ENCODE measurements at places on chromosomes 1 and 21.
A peak's percentile ranks its signal among the peaks of the same experiment; 100 is the strongest.

DNA sequence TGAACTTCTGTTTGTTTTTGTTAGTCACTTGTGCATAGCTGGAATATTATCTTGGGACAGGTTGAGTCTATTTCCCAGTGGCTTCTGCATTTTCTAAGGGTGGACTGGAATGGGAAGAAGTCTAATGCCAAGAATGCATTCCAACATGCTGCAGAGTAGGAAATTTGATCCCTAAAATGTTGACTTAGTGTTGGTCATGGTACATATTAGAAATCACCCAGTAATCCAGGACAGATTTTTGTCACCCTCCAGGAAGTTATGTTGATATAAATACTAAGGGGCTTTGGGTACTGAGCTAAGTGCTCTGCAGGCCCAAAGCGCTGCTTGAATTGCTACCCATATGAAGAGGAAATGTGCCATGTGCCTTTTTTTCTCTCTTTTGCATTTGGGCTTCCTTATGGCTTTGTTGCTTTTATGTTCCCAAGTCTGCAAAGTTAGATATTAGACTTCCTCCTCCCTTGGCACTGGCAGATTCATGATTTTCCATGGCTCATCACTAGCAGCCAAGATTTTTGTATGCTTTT, 10.0 kb downstream of the ARID1A start:
- no peak for DNase-seq

DNA sequence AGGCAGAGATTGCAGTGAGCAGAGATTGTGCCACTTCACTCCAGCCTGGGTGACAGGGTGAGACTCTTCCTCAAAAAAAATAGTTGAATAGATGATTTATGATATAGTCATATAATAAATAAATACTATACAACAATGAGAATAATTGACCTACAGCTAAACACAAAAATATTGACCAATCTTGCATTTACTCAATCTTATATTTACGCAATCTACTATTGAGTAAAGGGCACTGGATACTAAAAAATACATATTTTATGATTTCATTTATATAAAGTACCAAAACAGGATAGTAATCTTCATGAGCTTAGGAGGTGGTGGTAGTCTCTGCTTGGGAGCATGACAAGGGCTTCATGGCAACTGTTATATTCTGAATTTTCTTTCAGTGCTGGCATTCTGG, 19.1 kb upstream of the GBP3 start:
- DNase-seq, result no peak

DNA sequence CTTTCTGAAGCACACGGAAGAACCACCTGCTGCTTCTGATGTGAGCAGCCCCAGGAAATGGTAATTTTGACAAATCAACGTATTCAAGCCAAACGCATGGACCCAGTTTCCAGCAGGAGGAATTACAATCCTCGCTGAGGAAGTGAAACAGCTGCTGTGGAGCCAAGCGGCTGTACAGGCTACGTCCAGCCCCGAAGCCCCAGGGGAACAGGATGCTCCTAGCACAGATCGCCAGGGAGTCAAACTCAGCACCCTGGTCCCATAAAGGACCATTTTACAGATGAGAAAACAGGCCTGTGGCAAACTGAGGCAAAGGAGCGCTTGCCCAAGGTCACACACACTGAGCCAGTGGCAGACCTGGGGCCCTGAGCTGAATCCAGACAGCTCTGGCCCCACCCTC, 108.0 kb downstream of the PTPRU start:
- no peak for DNase-seq

GRCh38 chr1:201891451-201892045, 2.9 kb downstream of the SHISA4 start:
- DNase-seq, result no peak

DNA sequence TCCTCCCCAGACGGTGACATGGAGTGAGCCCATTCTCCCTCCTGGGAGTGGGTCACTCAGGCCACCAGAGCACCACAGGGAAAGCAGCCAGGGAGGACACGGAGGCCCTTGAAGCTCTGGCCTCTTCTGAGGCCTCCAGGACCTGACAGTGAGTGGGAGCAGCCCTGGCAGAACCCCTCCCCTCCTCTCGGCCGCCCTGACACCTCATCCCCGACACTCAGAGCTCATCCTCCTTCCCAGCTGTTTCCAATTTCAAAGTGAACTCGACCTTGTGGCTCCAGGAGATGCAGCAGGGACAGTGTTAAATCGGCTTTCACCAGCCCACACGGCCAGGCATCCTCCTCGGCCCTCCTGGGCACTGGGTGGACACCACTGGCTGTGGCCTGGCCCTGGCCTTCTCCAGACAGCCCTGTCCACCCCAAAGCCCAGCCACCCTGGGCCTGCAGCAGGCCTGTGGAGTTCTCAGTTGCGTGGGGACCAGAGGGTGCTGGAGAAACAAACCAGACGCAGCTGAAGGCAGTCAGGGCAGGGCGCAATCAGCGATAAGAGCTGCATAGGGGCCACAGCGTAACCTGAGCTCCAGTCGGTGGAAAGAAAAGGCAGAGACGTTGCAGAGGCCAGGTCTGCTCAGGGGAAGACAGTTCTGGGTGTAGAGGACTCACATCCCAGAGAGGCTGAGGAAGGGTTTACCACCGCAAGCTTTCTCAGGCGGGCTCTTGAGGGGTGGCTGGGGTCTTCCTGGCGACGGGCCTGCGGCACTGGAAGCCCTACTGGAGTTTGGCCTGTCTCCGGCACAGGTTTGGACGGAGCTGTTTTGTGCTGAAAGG, 27.1 kb downstream of the FTCD start:
- no peak for DNase-seq

DNA sequence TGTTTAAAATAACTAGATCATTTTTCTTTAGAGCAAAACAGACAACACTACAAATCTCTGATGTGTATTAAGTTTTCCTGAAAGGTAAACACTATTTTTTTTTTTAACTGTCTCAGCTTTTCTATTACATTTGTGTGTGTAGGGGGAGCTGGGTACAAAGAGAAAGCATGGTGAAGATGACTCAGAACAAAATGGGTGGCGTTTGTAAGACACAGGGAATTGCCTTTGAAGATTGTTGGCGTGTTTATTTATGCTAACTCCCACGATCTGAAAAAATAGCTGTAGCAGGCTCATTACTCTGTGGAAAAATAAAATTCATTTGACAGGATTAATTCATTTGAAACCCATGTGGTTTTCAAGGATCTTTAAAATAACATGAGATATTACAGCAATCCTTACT, 285.1 kb downstream of the RYR2 start:
- no peak for DNase-seq

- no peak for DNase-seq
Observed at GRCh38 chr1:44788120-44788860, at the start of gene BEST4. Gene BEST4 (minus strand): TSS chr1:44788170. CDS start chr1:44787705, 465 bp downstream.

GRCh38 chr21:14046401-14046800, 164.4 kb downstream of the LIPI start:
- DNase-seq, result no peak

GRCh38 chr21:45122432-45123132, 48.2 kb downstream of the ADARB1 start:
- no peak for DNase-seq

- DNase-seq, result no peak
Observed at GRCh38 chr1:235014756-235015155, 113.9 kb downstream of the TOMM20 start.

- DNase-seq, result no peak
Observed at GRCh38 chr1:1110561-1110971, 5.3 kb downstream of the C1orf159 start.

GRCh38 chr1:41526956-41527561, 42.6 kb upstream of the EDN2 start:
- no peak for DNase-seq

GRCh38 chr1:52867087-52867863, 24.7 kb downstream of the ZYG11A start:
- DNase-seq, result no peak

DNA sequence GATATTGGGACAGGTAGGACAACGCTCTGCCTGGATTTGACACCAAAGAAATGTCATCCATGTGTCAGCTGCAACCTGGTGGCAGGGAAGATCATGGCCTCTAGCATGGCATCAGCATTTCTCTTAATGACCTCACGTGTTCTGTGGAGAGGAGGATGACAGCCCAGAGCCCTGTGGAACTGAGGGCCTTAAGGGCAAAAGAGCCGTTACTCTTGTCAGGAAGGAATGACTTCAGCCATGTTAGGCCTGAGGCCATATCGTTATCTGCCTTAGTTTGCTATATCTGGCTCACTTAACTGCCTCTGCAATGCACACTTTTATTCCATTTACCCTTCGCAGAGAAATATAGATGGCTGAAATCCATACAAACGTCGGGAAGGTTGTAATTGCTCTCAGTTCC, 83.2 kb upstream of the PBX1 start:
- DNase-seq, result no peak

DNA sequence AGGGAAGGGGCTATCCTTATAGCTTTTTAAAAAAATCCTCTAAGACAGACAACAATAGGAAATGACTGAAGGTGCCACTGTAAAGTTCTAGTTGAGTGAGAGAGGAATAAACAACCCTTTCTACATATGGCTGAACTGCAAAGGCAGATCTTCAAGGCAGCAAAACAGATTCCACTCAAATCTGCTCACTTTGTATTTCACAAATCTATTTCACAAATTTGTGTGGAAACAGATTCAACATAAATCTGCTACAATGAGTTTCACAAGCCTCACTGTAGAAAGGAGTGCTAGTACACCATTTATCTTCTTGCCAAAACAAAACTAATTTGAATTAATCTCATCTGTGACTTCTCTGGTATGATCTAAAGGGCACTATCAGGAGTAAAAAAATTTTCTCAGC, 451.3 kb downstream of the PLA2G4A start:
- DNase-seq, result no peak

DNA sequence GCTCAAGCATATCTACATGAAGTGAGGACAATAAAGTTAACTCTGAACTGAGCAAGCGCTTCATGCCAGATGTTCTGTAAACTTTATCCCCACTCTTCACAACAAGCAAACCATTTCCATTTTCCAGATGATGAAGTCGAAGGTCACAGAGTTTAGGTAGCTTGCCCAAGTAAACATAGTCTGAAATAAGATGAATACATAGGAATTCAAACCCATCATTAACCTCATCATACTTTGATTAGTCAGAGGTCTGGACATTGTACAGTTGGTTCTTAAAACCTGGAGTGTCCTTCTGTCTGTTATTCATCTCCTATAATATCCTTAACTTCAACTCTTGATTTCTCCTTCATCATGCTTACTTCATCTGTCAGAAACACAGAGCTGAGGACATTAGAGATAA, 180.3 kb upstream of the C8B start:
- DNase-seq, result no peak

DNA sequence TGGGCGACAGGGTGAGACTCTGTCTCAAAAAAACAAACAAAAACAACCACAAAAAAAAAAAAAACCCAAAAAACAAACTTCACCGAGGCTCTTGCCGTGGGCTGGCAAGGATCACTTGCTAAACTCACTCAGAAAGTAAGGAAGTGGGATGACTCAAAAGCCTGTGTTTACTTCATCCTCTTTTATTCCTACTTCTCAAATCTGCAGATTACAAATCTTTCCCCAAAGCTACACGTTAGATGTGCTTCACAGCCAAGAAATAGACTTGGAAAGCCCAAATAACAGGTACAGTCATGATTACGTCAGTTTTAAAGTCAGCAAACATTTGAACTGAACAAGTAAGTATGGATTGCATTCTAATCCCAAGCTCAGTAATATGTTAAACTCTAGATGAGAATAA, 359.3 kb downstream of the ADGRL2 start:
- DNase-seq, result no peak

DNA sequence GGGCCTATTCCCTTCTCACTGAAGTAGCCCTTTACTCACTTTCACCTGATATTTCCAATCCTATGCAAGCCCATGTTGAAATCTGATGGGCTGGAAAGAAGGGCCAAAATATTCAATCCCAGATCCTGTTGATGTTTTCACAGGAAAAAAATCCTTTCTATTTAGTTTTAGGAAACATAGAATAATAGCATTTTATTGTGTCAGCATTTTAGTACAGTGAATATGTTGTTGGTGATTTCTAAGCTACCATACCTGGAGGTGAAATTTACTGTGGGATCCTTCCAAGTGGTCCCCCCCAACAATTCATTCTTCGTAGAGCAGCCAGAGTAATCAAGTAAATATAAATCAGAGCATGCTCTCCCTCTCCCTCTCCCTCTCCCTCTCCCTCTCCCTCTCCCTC, 3.4 kb upstream of the UBE2U start:
- no peak for DNase-seq

DNA sequence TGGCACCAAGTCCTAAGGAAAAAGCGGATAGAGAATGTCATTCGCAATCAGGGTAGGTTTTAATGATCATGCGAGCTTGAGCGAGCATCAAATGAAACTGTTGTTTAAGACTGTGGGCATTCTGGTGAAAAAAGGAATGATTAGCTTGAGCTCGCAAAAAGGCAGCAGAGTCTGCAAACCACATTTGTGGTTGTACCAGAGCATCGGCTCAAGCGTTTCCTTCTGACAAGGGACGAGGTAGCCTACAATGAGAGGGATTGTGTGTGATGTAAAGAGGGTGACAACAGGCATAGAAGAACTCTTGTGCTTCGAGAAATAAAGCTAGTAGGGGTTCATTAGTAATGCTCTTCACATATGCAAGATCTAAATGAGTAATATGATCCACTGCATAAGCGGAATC, 11.1 kb upstream of the CD48 start:
- no peak for DNase-seq

DNA sequence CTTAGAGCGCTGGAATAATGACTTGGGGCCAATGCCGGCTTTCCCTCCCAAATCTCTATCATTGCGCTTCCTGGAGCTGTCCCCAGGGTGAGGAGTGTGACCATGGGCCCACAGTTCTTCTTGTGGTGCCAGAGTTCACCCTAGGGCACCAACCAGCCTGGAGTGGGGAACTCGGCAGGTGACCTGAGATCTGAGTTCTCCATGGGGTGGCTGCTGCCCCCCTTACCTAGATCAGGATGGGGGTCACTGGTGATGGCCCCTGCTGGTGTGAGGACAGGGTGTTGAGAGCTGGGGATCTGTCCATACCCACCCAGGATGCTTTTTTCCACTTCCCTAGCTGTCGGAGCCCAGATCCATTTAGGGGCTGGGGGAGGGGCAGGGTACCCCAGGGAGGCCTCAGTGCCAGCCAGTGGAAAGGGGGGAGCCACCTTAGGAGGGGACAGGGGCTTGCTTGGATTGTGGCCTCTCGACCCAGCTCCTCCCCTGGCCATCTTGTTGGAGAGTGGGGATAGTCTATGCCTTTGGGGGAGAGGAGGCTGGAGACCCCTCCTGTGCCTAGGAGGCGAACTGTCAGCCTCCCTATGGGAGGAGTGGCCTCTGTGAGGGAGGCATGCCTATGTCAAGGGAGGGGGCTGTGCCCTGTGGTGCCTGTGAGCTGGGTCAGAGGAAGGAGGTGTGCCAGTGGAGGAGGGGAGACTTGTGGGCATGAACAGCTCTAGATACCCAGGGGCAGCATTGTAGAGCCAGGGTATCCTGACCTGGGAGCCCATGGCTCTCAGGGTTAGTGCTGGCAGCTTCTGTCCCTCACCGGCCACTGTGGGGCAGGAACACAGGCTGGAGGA, 1.7 kb downstream of the FOXO6 start:
- DNase-seq, result no peak

GRCh38 chr1:113759333-113760101, at the start of gene PHTF1:
Gene PHTF1 (minus strand): TSS chr1:113759486. CDS start chr1:113758703, 783 bp downstream.
- peak; percentile 81 for DNase-seq

GRCh38 chr1:37146071-37146470, 111.8 kb upstream of the GRIK3 start:
- no peak for DNase-seq

- DNase-seq, result no peak
Observed at GRCh38 chr1:108190686-108191416, 9.3 kb downstream of the SLC25A24 start.

- no peak for DNase-seq
Observed at GRCh38 chr1:246161626-246162025, 345.5 kb downstream of the SMYD3 start.

GRCh38 chr1:33727310-33727709, 136.6 kb upstream of the HMGB4 start:
- no peak for DNase-seq
